ENCODE measurements at places on chromosomes 4 and X.
A peak's percentile ranks its signal among the peaks of the same experiment; 100 is the strongest.

DNA sequence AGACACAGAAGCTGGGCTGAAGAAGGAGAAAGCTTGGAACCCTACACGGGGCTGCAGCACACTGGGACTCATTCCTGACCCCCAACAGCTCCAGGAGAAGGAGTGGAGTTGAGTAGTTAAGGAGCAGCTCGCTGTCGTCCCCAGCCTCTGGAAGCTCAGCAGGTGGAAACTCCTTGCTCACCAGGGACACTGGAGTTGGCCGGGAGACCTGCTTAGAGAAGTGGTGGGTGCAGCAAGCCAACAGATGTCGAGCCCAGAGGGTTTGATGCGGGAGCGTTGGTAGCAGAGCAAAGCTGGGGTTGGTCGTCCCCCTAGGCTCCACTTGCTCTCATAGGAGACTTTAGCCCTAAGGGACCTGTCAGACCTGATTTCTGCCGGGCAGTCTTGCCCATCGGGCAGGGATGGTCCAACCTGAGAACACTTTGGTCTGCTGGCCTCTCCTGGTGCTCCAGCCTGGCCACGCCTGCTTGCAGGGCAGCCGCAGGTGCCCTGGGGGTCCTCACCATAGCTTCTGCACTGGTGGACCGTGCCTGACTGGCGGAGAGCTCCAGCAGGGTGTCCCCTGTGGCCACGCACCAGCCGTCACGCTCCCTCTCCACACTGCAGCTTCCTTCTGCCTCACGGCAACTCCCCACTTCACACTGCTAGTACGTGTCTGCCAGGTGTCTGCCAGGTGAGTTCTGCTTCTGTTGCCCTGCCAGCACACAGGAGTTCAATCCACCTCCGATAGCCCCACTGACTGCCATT, 353.7 kb downstream of the GASK1B start:
- no peak for DNase-seq

DNA sequence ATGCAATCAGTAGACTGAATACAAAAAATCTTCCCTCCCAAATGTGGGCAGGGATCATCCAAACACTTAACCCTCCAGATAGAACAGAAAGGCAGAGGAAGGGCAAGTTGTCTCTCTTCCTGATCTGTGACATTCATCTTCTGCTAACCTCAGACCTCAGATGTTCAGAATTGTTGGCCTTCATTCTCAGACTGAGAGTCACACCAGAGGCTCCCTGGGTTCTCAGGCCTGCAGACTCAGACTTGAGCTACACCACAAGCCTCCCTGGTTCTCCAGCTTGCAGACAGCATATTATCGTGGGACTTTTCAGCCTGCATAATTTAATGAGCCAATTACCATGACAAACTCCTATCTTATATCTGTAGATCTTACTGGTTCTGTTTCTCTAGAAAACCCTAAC, 1471.6 kb upstream of the ADGRL3 start:
- DNase-seq: no peak

DNA sequence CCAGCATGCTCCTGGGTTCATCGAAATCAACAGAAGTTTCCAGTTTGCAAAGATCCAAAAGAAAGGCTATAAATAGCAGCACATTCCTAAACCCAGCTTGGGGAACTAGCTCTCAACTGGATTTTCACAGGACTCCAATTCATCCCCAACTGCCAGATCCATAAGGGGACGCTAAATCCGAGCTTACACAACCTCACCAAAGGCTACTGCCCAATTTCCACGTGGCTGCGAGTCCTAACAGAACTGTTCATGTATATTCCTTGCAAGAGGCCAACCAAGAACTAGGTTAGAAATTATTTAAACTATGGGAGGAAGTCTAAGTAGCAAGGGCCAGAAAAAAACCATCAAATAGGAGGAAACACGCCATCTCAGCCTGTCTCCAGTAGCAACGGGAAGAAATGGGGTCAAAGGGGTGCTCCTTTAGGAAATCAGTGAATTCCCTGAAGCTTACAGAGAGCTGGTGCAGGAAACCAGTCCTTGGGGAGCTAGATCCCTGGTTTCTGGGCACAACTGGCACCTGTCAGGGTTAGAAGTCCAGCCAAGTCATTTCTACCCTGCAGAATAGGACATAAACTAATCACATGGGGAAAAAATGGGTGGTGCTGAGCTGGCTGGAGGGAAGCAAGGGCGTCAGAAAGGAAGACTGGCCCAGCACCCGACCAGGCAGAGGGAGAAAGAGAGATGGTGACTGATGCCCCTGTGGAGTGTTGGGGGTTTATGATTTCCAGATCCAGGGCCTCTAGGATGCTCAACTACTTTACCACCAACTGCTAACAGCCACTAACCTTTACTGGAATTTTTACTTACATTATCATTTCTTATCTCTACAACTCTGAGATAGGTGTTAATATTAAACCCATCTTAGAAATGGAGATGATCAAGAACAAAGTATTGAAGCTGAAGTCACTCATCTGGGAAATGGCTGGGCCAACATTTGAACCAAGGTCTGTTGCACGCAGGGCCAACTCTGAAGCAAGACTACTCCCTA, 20.5 kb downstream of the RELL1 start:
- DNase-seq: no peak

- DNase-seq: no peak
Observed at GRCh38 chrX:130896802-130897501, 6.1 kb downstream of the ENOX2 start.

- DNase-seq: no peak
Observed at GRCh38 chrX:86154553-86154952, 6.3 kb downstream of the DACH2 start.

- DNase-seq: peak; percentile 39
Observed at GRCh38 chr4:47662975-47663374, 174.9 kb downstream of the CORIN start.

GRCh38 chrX:39777623-39778025, 320.1 kb downstream of the BCOR start:
- DNase-seq: no peak

DNA sequence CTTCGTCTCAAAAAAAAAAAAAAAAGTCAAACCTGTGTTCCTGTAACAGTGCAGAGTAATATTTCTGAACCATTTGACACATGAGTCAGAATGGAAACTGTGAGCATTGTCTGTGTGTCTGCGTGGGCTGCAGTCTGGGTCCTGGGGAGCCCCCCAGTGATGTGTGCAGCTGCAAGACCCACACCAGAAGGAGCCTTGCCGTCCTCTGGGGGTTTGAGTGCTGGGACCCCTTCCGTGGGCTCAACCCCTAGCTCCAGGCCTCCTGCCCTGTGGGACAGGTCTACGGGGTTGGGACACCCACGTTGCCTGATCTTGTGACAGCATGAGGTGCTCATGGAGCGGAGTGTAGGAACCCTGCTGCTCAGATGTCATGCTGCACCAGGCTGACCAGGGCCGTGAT, 43.7 kb downstream of the DDX3X start:
- DNase-seq: no peak

DNA sequence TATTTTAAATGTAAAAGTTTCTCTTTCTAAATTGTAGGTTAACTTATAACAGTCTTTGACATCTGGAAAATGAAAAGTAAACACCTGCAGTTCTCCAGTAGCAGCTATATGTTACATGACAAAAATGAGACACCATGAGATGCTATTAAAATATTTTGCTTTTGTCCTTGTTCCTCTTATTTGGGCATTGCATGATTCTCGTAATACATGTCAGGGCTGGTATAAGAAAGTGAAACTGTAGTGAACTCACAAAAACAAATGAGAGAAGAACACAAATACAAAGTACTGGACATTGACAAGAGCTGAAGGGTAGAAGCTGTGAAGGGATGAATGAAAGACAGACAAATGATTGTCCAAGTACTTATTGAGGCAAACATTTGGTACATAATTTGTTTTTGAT, 9.0 kb downstream of the GK2 start:
- no peak for DNase-seq

- no peak for DNase-seq
Observed at GRCh38 chr4:140928880-140929279, 172.7 kb upstream of the TBC1D9 start.

DNA sequence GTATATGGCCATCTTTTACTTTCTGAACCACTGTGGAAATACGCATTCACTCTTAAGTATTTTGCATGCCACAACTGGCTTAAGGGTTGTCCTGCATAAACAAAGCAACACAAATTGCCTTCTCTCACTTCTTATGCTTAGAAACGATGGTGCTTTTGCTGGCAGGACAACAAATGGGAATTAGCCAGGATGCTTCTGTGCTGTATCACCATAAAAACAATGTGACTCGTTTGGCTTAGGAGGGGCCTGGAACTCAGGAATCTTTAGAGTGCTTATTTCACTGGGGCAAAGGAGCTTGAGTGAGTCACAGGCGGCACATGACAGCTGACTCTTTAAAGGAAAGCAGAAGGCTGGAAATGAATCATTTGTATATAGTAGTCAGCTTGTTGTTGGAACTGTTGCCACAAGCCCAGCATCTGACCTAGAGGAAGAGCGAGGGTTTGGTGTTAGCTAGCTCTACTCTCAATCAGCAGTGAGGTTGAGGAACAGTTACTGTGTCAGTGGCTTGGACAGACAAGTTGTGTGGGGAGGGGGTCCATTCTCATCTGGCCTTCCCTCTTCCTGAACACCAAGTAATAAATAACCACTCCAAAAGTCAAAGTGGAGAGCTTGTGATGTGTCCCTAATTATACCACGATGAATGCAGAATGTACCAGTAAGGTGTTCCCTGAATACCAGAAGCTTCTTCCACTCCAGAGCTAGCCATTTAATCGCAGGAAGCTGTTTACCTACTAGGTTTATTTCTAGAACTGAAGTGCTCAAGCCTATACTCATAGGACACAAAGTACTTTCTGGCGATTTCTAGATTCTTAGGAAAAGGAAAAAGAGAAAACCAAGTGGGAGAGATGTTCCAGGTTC, 293.1 kb downstream of the CAMK2D start:
- DNase-seq: peak; percentile 94

DNA sequence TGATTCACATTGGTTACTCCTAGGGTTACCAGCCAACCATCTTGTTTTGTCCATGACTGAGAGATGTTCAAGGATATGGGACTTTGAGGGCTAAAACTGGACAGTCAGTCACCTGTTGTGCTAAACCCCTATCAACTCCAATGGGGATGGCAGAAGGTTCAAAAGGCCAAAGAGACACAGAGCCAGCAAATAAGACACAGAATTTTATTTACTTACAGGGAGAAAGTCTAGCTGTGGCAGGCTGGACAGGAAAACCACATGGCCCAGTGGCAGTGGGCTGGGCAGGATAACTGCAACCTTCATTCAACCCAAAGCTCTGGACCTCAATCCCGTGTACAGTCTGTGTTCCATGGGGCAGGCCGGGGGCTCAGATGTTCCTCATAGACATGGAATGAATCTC, 326.7 kb upstream of the RPS6KA3 start:
- no peak for DNase-seq

DNA sequence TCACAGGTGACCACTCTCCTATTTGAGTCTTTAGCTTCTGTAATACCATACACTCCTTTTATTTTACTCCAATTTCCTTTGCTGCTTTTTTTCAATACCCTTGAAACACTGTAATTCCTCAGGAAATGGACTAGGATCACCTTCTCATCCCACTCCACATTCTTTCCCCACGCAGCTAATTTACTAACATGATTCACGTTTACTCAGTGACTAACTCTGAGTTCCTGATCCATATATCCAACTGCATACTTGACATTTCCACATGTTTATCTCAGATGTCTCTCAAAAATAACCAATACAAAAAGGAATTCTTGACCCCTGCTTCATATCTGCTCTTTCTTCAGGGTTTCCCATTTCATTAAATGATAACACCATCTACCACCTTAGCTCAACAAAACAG, 19.9 kb downstream of the RPS6KA6 start:
- DNase-seq: no peak

- DNase-seq: no peak
Observed at GRCh38 chr4:80322716-80323115, 12.8 kb upstream of the CFAP299 start.

- DNase-seq: peak; percentile 88
Observed at GRCh38 chr4:158170691-158171561, 1.9 kb downstream of the GASK1B start.

DNA sequence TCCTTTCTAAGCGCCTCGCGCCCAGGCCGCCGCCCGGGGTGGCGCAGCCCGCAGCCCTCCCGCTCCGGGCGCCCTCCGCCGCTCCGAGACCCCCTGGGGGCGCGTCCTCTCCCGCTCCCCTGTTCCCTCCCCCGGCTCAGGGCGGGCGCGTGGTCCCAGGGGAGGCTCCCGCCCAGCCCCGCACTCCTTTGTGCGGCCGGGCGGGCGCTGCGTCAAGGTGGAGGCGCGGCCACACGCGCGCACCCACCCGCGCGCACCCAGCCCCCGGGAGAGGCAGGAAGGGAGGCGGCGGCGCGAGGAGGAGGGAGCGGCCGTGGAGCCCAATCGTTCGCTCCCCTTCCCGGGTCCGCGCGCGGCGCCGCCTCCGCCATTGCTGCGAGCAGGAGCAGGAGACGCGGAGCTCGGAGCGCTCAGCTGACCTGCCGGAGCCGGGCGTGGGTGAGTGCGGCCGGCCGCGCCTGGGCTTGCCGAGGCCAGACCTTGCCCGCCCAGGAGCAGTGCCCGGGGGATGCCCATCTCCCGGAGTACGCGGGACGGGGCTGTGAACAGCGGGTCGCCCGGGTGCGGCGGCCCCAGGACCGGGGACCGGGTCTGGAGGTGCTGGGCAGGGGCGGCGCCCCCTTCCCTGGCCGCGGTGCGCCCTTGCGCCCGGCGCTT, at the start of gene NSG1:
TSS of gene NSG1 (plus strand) at position 367 of the 657 bp plus-strand sequence. CDS start 528 bp downstream, outside the sequence.
- DNase-seq: peak; percentile 5

DNA sequence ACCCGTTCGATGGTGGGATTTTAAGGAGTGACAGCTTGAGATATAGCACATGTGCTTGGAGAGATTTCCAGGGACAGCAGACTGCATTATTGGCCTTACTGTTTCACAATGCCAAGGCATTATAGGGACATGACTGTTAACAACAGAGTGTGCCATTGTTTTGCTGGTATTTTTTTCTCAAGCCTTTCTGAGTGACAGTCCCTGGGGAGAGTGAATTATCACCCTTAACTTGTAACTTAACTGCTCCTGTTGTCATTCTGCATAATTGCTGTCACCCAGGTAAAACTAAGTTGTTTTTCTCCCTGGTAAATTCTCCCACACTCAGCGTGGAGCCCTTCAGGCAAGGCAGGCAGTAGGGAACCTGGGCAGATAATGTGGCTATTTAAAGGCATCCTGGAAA, 989.2 kb upstream of the LCORL start:
- no peak for DNase-seq

DNA sequence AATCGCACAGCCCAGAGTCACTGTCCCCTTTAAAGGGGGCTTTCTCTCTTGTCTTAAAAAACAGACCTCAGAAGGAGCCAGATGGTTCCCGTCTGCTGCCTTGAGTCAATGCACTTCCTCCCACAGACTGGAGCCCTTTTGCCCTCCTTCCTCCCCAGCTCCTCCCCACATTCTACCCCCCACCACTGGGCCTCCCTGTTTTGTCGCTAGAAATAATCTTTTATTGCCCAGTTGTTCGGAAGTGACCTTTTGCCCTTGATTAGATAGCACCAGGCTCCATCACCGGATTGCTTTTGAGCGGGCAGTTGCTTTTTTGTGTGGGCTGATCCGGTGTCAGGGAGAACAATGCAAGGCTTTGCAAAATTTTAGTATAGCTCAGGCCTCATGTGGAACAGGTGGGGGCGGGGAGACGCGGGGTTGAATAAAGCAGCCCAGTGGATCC, 47.7 kb downstream of the SPRY1 start:
- peak; percentile 63 for DNase-seq

Measured in suppressor macrophage treated with lipopolysaccharide for 1 hour (primary cell).